ENCODE measurements at places on chromosomes 4 and X.

- no peak for DNase-seq
Measured at GRCh38 chr4:88891636-88892035, 165.3 kb downstream of the FAM13A start.

- DNase-seq, result no peak
Measured at GRCh38 chrX:108167211-108167872, 75.8 kb downstream of the ATG4A start.

GRCh38 chrX:129043138-129043537, 480.2 kb downstream of the SMARCA1 start:
- DNase-seq, result no peak

- DNase-seq, result no peak
Measured at GRCh38 chr4:52529983-52530382, 129.1 kb downstream of the USP46 start.

GRCh38 chrX:42686706-42687105, 91.3 kb downstream of the PPP1R2C start:
- DNase-seq, result no peak

DNA sequence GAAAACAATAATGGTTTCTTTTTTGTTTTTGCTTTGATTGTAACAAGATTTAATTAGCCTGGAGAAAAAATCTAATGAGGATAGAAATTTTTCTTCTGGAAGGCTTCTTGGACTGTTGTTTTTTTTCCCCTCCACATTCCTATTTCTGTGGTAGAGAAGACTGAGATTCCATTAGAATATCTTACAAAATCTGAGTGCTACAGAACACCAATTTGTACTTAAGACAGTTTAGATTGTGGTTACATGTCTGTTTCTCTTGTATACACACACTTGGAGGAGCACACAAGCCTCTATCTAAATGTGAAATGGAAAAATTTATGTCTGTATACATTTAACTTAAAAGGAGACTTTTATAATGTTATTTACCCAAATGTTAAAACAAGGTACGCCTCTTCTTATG, 176.9 kb upstream of the ARSJ start:
- DNase-seq, result no peak

GRCh38 chr4:159178979-159179969, 76.4 kb downstream of the RAPGEF2 start:
- DNase-seq, result no peak

DNA sequence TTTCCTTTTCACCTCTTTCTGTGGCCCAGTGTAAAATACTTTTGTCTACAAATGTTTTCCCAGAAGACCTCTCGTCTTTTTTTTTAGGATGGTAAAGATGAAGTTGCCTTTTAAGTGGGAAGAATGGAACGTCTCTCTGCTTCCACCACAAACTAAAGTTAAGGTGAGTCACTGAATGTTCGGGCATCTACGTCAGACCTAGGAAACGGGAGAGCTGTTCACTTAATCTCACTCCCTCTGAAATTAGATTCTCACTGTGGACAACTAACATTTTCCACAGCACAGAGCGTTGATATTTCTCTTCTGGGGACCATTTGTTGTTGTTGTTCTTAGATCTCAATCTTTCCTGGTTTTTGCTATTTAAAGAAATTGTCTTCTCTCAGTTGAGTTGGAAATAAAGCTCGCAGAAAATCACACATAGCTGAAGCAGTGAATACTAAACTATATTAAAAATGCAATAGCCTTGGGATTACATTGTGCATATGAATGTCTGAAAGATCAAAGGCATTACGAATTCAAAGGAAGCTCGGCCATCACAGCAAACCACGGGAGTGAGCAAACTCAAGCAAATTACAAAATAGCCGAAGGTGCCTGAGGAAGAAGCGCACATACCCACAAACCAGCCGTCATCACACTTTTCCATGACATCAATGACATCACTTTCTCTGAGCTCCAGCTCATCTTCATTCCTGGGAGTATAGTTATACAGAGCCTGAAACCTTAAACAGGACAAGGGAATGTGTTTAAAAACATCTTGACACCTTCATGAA, 53.9 kb upstream of the PDLIM3 start:
- no peak for DNase-seq

- no peak for DNase-seq
Measured at GRCh38 chrX:133709501-133709900, 275.9 kb downstream of the GPC3 start.

GRCh38 chr4:28565396-28565795, 1704.8 kb downstream of the STIM2 start:
- DNase-seq, result no peak

DNA sequence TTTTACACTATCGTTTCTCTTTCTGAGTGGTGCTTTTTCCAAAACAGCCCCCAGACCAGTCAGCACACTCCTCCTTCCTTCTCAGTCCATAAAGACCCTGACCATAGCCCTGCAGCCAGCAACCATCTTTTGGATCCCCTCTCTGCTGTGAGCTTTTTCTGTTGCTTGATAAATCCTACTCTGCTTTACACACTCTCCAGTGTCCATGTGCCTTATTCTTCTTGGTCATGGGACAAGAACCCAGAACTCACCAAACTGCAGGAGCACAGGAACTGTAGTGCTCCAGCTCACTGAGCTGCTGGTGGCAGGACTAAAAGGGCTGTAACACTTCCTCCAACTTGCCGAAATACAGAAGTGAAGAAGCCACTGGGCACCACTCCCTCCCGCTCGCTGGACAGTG, 32.5 kb downstream of the COX18 start:
- no peak for DNase-seq

- no peak for DNase-seq
Measured at GRCh38 chr4:146132445-146132844, 43.1 kb upstream of the LSM6 start.

DNA sequence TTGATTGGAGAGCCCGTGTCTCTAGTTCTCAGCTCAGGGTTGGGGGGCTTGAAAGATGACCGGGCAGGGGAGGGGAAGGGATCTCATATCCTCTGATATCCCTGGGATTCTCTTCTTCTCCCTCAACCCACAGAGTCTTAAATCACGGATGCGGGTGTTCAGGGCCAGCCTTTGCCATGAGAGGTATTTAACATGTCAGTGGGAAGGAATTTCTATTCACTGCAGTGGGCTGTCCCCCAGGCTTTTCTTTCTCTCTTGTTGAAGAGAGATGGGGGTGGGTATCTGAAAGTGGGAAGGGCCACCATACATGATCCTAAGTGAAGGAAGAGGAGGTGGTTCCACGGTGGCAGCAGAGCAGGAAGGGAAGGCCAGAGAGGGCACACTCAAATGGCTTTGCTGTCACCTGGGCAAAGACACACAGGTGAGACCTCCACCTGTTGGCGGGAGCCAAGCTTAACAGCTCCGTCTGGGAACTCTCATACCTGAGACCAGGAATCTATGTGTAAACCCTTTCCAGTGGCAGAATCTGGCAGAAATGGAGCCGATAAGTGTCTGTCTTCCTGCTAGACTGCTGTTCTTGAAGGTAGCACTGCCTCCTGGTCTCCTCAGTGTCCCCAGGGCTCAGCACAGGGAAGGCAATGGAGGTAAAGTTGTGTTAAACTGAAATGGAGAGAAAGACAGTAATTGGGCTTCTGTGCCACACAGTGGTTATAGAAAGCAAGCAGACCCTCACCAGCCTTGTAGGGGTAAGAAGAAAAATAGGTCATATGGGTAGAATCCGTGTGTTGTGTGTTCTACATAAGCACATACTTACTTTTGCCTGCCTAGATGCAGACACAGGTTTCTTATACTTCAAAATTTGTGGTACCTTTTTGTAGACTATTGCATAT, 49.4 kb downstream of the RHOH start:
- DNase-seq, result no peak

- no peak for DNase-seq
Measured at GRCh38 chrX:148215726-148216125, 234.6 kb downstream of the FMR1NB start.

DNA sequence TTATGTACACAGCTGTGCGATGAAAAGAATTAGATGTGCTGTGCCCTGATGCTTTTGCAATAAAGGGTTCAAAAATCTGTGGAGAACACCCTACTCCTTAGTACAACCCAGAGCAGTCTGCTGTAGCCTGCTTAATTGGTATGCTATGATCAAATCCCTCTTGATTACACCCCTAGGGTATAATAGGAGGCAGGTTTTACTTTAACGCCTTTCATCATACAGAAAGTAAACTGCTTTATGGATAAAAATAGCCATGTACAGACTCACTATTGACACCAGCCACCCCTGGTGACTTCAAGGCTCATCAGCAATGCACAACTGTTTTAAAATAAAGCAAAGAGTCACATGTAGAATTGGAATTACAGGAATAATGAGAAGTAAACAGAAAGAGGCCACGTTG, 315.3 kb downstream of the DMD start:
- DNase-seq, result no peak

DNA sequence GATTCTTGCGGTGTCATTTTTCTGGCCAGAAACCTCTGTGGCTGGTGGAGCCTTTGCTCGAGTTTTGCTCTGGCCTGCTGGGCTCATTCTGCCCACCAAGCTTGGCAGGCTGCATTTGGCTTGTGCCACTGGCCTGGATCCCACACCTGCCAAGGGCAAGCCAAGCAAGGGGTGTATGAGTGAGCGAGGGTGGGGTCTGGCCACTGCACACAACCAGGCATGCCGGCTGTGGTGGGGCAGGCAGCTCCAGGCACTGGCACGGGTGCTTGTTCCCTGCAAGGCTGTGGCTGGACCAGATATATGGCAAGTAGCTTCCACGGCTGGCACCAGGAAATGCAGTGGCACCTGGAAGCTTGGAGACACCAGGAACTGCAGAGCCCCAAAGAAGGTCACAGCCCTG, 68.6 kb upstream of the PPP3CA start:
- no peak for DNase-seq

GRCh38 chr4:48472794-48473193, 10.3 kb upstream of the SLC10A4 start:
- no peak for DNase-seq

GRCh38 chr4:5517372-5517771, 191.0 kb downstream of the EVC2 start:
- no peak for DNase-seq

GRCh38 chr4:135177321-135177720, 975.7 kb upstream of the PABPC4L start:
- no peak for DNase-seq

DNA sequence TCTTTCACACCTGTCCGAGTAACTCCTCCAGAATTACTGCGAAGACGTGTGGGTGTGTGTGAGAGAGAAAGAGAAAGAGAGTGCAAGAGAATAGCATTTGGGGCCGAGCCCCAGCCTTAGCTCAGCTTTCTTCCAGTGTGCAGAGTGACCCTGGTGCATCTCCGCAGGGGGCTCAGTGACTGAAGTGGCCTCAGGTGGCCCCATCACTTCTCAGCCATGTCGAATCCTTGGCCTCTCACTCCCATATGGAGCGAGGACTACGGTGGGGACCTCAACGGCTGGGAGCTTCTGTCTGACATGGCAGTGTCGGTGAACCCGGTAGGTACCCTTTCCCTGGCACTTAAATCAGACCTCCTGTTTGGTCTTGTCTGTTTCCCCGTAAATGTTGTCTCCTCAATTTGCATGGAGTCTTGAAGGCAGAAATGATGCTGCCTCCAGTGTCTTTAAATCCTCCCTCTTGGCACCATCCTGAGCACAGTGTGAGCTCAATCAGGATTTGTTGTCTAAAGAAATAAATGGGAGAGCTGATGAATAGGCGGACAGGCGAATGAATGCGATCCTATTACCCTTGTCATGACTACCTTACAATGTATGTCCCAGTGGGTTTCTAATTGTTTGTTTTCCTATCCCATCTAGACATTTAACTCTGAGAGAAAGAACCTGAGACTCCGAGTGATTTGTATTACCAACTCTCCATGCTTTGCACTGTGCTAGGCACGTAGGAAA, 305.9 kb downstream of the AFF2 start:
- no peak for DNase-seq

DNA sequence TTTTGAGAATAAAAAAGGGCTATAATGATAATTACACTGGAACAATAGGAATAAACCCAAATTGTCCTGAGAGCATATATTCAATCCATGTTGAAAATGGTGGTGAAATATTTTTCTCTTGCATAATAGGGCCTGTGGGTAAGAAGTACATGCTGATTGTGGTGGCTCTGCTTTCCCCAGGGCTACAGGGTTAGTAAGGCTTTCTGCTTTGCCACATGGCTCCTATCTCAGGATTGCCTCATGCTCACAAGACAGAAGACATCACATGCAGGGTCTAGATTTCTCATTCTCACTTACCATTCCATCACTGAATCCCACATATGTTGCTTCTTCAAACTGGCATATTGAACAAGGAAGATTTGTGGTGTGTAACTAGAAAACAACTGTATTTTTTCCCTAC, 12.4 kb upstream of the VEGFC start:
- no peak for DNase-seq

- no peak for DNase-seq
Measured at GRCh38 chr4:81919223-81919622, 447.5 kb upstream of the RASGEF1B start.

GRCh38 chr4:7559741-7560395, 125.1 kb upstream of the PSAPL1 start:
- no peak for DNase-seq

GRCh38 chr4:148007792-148008191, 275.9 kb downstream of the ARHGAP10 start:
- no peak for DNase-seq

GRCh38 chr4:154625971-154626370, 13.5 kb upstream of the FGG start:
- no peak for DNase-seq

- no peak for DNase-seq
Measured at GRCh38 chrX:39481621-39482020, 616.1 kb downstream of the BCOR start.

DNA sequence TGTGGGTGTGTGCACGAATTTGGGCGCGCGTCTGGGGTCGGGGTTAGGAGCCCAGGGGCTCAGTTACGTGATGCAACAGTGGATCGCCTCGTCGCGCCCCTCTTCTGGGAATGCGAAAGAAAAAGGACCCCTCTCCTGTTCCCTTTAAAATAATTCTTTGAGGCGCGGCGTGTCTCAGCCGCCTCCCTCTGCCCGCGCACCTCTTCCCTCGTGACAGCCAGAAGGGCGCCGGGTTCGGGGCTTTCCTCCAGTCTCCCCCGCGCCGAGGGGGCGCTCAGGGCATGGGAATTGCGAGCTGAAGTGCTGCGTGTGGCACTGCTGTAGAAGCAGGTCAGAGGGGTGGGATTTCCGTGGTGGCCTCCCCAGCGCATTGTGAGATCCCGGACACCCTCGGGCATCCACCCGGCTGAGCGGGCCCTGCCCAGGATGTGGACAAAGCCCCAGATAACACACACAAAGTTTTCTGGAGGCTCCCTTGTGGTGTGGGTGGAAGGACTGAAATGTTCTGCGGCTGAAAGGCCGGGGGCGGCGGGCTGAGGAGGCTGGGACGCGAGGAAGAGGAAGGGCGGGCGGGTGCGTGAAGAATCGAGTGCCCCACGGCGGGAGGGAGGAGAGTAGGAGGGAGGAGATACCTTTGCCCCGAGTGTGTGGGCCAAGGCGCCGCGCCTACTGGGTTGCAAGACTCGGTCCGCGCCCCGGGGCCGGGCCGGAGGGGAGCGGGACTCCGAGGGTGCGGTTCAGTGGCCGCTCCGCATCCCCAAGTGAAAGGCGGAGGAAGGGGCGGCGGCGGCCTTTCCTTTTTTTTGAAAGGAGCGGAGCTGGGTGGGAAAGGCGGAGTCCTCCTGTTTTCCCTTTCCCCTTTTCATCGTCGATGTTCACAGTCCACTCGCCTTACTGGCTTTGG, 752 bp downstream of the SEPTIN11 start:
- DNase-seq, result no peak

Measured in substantia nigra (tissue), 51 donors.